ENCODE measurements at places on chromosomes 5 and 9.

DNA sequence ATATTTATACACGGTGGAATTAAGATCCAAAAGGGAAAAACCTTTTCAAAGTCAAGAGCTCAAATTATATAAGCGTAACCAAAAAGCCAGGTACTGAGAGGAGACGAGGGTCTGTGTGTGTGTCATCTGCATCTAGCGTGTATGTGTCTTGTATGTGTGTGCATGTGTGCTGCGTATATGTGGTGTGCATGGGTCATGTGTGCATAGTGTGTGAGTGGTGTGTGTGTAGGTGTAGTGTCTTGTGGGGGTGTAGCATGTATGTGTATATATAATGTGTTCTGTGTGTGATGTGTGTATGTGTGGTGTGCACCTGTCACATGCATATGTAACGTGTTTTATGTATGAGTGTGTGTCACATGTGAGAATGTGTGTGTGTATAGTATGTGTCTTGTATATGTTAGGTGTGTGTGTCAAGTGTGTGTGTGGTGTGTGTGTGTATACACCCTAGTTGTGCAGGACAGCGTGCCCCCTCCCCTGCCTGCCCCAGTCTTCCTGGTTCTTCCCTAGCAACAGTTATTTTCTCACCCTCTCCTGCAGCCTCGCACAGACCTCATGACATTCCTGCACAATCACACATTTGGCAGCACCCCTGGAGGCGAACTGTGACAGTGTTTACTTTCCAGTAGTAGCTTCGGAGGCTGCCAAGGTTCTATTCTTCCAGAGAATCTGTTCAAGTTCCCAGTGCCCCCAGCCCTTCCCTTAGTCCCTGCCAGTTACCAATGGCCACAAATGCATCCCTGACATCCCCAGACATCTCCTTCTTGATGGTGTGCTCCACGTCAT, 27.1 kb upstream of the TNIP1 start:
- DNase-seq: no peak

DNA sequence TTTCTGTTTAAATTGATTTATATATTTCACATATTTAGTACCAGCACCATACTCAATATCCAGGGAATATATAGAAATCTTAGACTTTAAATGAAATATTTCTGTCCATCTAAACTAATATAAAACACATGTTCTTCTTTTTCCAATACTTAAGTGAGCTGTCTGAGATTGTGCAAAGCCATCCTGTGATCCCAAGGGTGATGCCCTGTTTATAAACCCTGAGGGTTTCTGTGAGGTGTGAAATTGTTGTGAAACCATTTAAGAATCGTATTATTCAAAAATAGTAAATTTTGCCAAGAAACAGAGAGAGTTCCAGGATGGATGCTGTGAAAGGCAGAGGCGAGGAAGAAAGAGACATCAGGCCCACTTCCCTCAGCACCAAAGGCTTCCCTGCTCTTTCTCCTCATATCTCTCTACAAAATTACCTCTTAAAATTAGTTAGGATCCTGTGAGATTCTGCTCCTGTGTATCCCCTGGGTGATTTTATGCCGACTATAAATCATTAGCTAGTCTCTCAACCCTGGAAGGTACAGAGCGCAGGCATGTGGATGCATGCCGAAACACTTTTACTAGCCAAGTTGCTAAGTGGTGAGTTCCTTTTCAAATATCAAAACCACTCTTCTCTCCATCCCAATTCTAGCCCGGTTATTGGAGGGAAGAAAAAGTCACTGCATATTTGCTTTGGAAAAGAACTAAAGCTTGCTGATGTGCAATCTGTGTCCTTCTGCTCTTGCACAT, 183.0 kb downstream of the GLIS3 start:
- DNase-seq: no peak

DNA sequence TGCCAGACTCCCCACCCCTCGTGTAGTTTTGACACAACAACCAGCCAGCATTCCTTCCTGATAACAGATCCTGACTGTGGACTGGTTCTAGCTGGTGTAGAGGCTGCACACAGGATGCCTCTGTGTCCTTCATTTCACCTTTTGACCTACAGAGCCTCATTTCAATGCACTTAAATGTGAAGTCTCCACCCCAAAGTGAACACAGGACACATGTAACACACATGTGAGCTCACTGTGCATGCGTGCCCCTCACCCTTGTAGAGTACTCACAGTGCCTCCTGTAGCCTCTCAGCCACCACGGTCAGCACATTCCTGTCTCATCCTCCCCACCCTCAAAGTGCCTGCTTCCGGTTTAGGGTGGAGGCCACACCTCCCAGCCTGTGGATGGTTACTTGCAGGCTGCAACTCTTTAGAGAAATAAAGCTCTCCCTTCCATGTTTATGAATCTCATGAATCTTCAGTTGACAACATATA, 11.6 kb upstream of the NKD2 start:
- DNase-seq: no peak

DNA sequence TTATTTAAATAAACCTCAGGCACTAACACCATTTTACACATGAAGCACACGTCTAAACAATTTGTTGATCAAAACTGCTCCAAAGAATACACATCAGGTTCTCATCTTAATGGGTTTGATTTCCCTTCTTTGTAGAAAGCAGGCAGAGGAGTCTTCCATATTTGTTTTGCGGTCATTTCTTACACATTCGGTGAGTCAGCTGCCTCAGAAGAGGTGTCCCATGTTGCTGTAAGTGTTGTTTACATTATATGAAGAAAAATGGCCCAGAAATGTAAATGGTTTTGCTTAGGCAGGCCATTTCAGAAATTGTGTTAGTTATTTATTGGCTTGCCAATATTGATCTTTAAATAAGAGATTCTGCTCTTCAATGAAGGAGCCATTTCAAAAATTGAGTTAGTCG, 325.8 kb downstream of the TENT4A start:
- no peak for DNase-seq

GRCh38 chr9:8655071-8655470, 855.5 kb upstream of the DMAC1 start:
- no peak for DNase-seq

DNA sequence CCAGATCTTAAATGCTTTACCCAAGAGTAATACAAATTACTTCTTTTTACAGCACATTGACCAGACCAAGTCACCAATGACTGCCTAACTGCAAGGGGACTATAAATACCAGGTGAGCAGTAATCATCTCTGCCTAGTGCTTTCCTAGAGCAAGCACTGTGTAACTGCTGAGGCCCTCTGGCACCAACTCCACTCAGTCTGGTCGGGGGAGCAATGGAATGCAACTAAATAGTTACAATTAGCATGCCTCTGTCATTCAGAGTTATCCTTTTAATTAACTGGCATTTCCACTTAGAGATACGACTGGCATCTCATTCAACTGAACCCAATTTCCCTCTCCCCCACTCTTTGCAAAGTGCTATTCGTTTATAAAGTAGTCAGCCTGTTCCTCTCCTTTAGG, 1309.1 kb upstream of the DMAC1 start:
- no peak for DNase-seq

- DNase-seq: no peak
Observed at GRCh38 chr9:127388856-127389238, 8.1 kb upstream of the SLC2A8 start.

DNA sequence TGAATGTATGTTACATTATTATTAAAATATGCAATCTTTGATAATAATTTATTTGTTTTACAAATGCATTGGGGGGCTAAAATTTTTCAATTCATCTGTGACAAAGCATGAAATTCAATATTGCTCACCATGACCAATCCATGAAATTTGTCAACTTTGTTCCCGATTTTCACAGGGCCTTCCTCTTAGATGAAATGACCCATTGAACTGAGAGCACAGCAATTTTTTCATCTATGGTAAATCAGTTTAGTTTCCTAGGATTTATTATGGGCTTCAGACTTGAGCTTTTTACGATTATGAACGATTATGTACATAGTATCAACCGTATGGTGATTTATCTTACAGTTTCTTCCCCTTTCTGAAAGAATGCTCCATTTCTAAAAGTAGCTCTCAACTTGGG, 157.3 kb downstream of the KIAA0825 start:
- no peak for DNase-seq

DNA sequence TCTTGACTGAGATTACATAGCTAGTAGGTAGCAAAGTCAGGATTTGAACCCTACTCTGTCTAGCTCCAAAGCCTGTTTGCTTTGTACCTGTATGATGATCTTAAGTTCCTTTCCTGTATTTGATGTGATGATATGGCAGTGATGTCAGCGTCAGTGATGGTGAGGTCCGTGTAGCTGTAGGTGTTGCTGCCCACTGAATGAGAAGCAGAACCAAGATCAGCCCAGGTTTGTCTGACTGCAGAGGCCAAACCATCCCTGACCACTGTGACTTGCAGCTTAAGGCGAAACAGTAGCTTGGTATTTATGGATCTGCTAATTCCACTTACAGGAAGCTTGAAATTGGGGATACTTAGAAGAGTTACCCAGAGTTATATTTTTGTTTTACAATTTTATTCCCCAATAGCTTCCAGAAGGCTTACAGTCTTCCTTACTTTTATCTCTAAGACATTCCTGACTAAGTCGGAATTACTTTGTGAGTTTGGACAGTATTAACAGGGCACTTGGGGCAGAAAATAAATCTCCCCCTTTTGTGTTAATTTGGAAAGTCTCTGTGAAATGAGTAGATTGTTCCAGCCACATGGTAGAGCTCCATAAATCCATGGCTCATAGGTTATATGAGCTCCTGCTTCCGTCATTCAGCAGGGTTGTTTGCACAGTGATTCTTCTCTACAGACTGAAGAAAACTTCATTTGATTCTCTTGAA, 273.4 kb downstream of the NR3C1 start:
- DNase-seq: no peak

GRCh38 chr5:584846-585245, 27.3 kb upstream of the CEP72 start:
- DNase-seq: no peak

DNA sequence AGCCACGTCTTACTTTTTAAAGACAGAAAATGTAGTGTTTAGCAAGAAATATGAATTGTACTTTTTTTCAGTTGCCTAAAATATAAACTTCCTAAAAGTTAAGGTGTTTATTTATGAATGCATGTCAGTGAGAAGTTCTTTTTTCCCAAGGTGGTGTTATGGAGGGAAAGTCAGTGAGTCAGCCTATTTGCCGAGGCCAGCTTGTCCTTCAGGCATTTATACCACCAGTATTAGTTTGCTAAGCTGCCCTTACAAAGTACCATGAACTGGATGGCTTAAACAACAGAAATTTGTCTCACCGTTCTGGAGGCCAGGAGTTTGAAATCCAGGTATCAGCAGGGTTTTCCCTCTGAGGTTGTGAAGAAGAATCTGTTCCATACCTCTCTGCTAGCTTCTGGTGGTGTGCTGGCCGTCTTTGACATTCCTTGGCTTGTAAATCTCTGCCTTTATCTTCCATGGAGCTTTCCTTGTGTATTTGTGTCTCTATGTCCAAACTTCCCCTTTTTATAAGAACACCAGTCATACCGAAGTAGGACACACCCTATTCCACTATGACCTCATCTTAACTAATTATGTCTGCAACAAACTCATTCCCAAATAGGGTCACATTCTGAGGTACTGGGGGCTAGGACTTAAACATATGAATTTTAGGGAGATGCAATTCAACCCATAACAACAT, 38.4 kb downstream of the PRKACG start:
- no peak for DNase-seq

GRCh38 chr5:141605523-141606277, 13.1 kb downstream of the DIAPH1 start:
- peak; percentile 30 for DNase-seq

DNA sequence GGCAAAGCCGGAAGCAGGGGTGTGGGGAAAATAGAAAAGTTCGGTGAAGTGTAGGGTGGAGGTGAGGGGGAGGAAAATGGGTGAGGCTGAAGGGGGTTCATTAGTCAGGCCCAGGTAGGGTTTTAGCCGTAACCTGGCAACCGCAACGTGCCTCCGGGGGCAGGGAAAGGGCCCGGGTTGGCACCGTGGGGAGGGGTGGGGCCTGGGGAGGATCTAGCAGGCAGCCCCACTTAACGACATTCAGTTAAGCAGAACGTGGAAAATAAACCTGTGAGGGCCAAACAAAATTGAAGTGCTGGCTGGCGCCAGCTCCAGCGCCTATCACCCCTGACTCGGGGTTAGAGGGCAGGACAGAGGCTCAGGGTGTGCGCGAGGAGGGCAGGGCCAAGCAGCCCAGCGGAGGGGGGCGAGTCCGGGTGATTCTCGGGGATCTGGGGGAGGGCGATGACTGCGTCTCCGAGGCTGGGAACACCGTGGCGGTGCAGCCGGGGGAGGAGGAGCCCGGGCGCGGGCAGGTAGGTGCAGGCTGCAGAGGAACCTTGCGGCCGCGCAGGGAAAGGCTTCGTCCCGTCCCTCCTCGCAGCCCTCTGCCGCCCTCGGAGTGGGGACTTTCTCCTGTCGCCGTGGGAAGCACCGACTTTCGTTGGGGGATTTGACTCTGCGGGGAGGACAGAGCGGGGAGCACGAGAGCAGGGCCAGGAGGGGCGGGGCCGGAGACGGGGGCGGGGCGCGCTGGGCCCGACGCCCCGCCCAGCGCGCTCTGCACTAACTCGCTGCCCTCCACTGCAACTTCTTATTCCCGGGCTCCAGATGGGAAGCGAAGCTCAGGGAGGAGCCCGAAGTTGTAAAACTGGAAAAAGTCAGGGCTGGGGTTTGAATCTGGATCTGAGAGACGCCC, 5.1 kb downstream of the RGS14 start:
- DNase-seq: no peak

GRCh38 chr9:73234008-73234360, 82.3 kb downstream of the ANXA1 start:
- DNase-seq: no peak

DNA sequence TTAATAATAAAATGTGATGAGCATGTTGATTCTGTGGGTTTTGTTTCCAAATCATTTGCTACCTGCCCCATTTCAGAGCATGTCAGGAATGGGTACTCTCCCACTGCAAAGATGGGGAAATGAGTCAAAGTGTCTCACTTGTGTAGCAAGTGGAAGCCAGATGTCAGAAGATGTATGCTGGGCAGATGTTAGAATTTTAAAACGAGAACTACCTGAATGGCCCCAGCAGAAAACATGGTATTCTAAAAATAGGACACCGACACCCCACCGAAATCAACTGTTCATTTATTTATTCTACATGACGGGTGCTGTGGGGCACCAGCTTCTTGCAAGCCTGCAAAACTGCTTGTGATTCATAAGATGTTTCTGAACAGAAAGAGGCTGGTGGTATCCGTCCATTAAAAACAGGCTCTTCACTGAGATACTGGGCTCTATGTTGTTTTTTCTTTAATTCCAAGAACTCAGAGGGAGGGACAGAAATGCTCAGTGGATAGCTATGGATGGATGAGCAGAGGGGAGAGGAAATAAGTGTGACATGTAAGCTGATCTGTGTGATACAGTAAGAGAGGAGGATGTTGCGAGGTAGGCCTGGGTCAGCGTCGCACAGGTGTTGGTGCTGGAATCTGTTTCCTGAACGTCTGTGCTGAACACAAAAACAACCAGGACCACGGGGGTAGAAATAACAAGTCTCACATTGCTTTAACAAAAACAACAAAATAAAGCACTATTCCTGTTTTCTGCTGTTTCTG, 157.2 kb downstream of the EFNA5 start:
- no peak for DNase-seq

DNA sequence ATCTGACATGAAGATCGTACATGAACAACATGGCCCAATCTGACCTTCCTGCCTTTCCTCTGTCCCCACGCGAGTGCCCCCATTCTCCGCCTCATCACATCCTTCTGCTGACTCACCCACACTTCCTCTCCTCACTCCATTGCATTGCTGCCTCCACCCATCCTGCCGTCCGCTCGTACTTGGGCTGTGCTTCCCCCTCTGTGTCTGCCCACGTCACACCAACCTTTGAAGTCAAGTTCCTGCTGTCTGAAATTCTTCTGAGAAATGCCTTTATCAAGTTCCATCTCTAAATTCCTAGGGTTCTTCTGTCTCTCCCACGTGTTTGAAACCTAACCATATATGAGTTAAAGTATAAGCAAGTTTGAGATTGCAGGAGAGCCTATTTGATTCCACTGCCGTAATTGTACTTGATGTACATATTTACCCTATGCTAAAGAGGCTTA, 18.0 kb upstream of the STARD4 start:
- peak; percentile 22 for DNase-seq
